ENCODE measurements at places on chromosomes 2 and 18.

- DNase-seq: peak; percentile 23
These were observed 46.0 kb upstream of the PAX8 start for GRCh38 chr2:113324684-113325160.

- DNase-seq: no peak
These were observed 523.0 kb downstream of the TXNL1 start for GRCh38 chr18:56115071-56116015.

DNA sequence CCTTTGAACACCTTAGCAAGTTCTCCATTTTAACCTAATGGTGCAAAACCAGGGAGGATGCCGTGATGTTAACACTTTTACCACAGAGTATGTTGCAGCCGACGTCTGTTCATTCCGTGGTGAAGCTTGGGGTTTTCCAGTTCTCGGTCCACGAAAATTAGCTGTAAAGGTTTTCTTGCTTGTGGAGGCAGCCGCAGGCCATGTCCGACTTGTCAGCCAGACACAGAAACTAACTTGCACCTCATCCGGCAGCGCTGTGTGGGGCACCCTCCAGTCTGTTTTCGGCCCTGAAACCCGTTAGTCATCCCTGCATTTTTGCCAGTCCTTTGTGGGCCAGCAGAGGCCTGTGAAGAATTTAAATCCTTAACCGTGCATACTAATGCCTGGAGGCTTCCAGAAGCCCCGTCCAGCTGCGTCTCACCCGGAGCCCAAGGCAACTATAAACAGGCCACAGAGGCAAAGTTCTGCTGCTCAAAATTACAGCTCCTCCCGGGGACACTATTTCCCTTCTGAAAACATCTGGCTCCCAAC, 70.6 kb downstream of the SH3YL1 start:
- DNase-seq: peak; percentile 30

DNA sequence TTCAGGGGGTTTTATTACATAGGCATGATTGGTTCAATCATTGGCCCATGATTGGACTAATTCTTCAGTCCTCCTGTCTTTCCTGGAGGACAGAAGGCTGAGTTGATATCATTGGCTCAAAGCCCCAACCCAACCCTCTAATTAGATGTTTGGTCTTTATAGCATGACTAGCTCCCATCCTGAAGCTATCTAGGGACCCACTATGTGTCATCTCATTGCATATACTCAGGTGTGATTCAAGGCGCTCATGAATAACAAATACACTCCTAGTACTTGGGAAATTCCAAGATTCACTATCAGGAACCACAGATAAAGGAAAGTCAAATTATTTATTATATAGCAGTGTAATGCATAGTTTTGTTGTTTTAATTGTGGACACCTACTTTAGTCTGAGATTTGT, 24.9 kb upstream of the NBEAL1 start:
- DNase-seq: no peak

DNA sequence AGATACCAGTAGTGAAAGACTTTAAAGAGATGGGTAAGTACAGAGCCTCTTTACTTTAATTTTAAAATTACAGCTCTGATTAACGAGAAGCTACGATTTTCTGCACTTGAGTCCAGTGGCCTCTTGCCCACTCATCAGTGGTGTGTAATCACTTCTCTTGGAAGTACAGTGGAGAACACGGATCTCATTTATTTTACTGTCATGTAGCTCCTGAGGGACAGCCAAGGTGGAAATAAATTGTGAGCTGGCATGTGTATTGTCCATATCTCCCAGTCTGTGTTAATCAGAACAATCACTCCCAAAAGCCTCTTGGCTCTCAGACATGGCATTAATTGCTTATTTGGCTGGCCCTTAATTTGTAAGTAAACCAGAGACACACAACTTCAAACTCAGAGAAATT, 69.4 kb downstream of the LOXHD1 start:
- DNase-seq: no peak

- DNase-seq: peak; percentile 28
These were observed 529.8 kb upstream of the VRK2 start for GRCh38 chr2:57516698-57517340.

GRCh38 chr2:88530081-88530480, 77.6 kb upstream of the FOXI3 start:
- no peak for DNase-seq
